ENCODE measurements at places on chromosomes 2 and 18.

GRCh38 chr18:46054956-46055837, 16.9 kb downstream of the PSTPIP2 start:
- no peak for DNase-seq

DNA sequence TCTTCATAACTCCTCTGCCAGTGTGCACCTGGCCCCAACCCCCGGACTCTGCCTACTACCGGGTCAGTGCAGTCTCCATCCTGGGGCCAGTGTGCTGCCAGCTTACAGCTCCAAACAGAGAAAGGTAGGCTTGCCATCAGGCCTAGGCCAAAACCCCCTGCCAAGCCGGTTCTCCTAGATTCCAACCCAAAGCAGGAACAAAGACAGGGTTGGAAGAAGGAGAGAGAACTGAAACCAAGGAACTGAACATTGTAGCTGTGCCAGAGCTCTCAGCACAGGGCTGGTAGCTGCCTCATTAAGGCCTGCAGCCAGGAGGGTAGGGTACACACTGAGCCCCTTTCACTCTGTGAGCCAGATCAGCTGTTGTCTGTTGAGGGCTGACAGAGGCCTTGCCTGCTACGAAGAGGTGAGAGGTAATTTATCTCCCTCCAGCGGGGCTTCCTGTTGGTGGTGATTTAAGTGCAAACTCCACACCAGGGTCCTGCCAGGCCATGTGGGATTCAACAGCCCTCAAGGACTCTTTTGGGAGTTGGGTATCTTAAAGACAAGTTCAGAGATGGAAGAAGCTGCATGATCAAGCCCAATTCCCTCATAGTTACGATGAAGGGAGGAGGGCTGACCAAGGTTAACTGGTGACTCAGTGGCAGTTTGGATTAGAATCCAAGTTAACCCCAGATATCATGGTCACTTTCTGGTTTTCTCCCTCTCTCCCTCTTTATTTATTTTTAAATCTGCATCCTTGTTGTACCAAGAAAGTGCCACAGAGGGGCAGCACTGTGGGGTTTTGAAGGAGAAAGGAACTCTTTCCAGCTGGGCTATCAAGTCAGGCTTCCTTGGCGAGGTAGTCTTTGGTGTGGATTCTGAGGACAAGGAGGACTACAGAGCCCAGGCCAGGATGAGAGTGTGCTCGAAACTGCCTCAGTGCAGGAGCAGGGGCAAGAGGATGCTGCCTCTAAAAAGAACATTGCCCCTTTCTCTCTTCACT, 48.1 kb downstream of the CYRIA start:
- DNase-seq: no peak

GRCh38 chr2:158693476-158693875, 101.6 kb upstream of the DAPL1 start:
- DNase-seq: no peak

GRCh38 chr2:170122883-170123547, 54.9 kb upstream of the MYO3B start:
- DNase-seq: no peak

DNA sequence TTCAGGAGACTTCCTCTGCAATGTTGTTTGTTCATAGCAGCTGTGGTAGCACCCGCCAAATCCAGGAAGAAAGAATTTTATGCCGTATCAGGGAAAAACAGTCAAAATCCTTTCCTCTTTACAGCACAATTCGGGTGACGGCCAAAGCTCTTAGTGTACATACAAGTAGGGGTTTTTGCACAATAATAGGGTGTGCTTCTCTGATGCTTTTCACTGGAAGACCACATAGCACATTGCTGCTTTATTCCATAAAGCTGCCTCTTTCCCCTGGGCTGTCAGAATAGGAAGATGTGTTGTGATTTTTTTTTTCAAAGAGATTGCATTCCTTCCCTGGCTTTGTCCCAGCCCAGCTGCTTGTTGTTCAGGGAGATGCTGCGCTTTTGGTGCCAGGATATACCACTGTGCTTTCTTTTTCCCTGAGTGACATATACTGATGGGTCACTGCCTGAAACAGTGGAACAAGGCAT, 27.2 kb upstream of the LANCL1 start:
- DNase-seq: no peak

DNA sequence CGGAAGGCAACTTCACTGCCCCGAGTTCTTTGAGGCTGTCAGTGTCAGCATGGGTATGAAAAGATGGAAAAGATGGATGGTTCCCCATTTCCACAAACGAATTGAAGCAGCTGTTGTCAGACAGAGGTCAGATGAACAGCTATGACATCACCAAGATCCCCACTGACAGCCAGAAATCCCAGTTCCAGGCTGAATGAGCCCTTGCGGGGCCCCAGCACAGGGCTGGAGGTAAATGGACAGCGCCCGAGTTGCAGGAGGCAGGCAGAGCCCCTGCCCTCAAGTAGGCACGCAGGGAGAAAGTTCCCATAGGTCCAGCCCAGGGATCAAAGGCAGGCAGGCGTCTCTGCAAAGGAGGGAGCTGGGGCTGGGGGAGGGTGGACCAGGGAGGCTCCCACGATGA, 169.5 kb upstream of the AGAP1 start:
- no peak for DNase-seq

GRCh38 chr2:165587335-165587938, 117.9 kb downstream of the CSRNP3 start:
- DNase-seq: no peak

- no peak for DNase-seq
Observed at GRCh38 chr2:203534621-203535077, 452 bp downstream of the RAPH1 start.

- DNase-seq: no peak
Observed at GRCh38 chr18:60623331-60623730, 250.8 kb upstream of the MC4R start.

DNA sequence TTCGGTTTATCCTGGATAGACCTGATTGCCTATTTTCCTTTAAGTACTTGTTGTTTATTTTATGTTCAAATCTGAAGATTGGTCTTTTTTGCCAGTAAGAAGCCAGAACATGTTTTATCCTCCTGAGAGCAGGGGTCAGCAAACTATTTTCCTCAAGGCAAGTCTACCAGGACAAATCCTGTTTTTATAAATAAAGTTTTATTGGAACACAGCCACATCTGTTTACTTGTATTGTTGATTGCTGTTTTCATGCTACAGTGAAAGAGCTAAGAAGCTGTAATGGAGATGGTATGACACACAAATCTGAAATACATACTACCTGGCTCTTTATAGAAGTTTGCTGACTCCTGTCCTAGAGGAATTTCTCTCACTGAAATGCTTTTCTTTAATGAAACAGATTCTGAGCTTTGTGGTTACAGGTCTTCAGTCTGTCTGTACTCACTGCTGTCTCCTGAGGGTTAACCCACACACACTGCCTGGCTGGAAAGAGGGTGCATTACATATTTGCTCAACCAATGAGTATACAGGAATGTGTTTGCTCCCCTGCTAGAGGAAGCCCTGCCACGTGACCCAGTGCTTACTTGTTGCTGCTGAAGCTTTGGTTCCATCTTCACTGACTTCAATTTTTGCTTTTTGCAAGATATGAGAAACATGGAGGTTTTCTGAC, 22.6 kb downstream of the MRPL44 start:
- no peak for DNase-seq

- no peak for DNase-seq
Observed at GRCh38 chr2:163518762-163519161, 217.0 kb downstream of the FIGN start.

GRCh38 chr2:12047761-12048160, 301.3 kb downstream of the LPIN1 start:
- no peak for DNase-seq

GRCh38 chr2:222423632-222424275, 589 bp upstream of the SGPP2 start:
- DNase-seq: no peak

DNA sequence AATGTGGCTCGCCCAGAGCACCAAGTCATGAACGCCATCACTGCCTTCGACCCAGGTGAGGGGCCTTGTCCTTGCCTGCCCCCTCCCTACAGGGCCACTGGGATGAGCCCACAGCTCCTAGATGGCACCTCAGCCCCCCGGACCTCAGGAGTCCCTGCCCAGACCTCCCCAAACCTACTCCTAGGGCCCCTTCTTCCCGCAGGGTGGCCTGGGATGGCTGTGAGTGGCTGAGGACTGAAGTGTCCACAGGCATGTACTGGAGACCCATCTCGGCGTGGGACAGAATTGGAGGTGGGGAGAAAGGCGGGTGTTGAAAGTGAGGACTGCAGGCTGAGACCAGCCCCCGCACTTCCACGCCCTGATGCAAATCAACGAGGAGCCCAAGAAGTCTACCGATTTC, 2.8 kb upstream of the TUBB6 start:
- DNase-seq: no peak

GRCh38 chr2:215681799-215682596, 246.1 kb upstream of the FN1 start:
- DNase-seq: no peak

DNA sequence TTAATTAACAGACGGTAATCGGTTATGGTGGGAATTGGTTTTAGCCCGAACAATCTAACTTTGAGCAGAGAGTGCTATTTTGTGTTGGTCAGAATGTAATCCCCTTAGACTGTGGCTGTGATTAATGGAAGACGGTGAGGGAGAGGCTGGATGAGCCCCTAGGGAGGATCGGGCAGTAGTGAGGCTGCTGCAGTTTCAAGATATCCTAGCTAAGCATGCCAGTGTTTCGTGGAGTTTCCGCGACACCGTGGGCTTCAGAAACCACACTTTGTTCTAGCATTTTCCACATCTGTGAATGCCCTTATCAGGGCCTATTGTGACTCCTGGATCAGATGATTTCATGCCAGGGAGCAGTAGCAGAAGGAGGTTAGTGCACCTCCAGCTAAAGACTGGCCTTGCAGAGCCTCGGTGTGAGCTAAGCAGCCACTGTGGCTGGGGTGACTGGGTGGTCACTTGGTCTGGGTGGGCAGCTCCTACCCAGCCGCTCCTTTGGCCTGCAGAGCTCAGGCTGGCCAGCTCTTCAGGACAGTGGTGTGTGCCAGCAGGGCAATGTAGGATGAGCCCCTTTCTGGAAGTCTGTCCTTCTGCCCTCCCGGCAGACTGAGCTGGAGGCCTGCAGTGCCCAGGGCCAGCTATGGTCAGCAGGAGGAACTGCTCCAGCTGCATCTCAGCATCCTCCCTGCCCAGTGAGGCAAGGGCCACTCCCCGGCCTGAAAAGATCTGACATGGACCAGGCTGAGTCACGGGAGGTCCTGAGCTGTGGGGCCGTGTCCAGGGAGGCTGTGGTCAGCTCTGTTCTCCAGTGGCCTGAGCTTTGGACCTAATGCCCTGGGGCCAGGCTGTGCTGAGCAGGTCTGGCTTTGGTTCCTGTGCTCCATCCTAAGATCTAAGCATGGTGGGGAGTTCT, 142.6 kb upstream of the GPC1 start:
- no peak for DNase-seq

GRCh38 chr2:45274250-45274926, 265.1 kb upstream of the SIX2 start:
- DNase-seq: no peak

DNA sequence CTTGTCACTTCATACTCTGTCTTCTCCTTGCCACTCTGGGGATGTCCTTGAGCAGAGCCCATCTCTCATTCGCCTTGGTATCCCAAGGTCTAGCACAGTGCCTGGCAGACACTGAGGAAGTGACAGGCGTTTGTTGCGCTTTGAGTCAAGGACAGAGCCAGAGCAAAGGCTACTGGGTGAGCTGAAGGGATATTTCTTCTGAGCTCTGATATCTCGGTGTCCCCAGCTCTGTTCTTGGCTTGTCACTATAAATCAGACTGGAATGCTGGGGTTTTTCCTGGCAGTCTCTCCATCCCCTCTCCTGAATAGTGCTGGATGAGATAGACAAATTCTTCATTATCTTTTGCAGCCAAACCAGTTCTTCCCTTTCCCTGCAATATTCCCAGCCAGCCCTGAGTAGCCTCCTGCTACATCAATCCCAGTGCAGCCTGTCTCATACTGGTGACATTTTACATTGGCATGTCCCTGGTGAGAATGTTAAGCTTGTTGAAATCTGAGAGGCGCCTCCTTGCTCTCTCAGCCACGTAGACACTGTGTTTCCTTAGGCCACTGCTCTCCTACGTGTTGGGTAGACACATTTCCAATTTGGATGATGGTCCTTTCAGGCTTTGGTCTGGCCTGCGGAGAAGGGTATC, 61.7 kb downstream of the CTIF start:
- no peak for DNase-seq

- no peak for DNase-seq
Observed at GRCh38 chr2:48749291-48750127, 6.0 kb downstream of the LHCGR start.

GRCh38 chr2:46836295-46837111, 79.1 kb downstream of the MCFD2 start:
- DNase-seq: no peak

DNA sequence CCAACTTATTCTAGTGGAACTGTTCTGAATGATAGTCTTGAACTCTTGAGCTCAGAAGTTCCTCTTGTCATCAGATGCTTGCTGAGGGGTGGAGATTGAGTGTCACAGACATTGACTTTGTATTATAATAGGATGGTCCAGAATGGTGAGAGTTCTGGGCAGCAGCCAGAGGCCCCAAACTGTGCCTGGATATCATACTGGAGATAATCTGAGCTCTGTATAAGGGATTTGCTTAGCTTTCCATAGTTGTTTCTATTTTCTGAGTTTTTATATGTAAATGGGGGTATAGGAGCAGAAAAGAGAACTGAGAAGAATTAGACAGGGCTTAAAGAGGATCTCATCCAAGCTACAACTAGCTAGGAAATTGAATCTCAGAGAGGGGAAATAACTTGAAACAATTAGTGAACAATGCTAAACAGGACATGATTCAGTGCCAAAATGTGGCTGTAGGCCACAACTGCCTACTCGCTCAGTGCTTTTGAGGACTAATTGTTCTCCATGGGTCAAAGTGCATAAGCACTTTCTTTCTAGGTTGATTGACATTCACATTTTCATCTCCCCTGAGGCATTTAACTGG, 10.1 kb upstream of the LCLAT1 start:
- DNase-seq: no peak

GRCh38 chr2:170771421-170771937, 1.3 kb downstream of the ERICH2 start:
- no peak for DNase-seq

DNA sequence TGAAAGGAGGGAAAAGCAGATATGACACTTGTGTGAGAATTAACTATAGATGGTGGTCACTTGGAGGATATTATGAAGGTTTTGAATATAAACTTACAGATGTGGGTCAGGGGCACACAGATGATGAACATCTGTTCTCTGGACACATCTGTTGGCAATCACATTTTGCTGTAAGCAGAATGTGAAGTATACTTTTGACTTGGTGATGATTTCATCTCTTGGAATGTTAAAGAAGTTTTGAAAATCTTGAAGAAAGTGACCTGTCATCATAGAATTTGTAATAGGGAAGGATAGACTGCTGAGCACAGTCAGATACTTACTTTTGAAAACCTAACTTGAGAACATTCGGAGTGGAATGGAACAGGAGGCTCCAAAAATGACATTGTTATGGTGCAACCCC, 40.2 kb downstream of the PIKFYVE start:
- DNase-seq: no peak

DNA sequence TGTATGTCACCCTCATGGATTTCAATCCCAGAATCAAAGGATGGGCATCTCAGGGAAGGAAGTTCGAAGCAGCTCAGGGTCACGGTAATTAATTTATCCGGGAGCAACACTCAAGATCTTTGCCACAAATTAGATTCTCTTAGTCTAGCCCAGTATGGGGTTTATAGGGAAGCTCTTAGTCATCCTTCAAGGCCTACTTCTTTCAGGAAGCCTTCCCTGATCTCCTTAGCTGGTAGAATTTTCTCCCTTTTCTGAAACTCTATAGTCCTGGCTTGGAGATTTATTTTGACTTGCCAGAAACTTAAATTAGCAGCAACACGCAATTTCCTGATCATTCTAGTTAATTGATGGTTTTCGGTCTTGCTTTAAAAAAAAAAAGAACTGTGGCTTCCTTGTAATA, 20.5 kb upstream of the GREB1 start:
- no peak for DNase-seq

GRCh38 chr2:140509765-140510164, 1621.1 kb downstream of the LRP1B start:
- no peak for DNase-seq
